ENCODE measurements at places on chromosomes 4 and X. TPM values are rescaled to one million over a fixed set of nuclear protein-coding genes. Genes with fewer than 3 reads are reported as not detected.

The TBC1D9 gene
- 29.6 TPM for total RNA-seq

The PNMA3 gene
- total RNA-seq, result 0.44 TPM

DNA sequence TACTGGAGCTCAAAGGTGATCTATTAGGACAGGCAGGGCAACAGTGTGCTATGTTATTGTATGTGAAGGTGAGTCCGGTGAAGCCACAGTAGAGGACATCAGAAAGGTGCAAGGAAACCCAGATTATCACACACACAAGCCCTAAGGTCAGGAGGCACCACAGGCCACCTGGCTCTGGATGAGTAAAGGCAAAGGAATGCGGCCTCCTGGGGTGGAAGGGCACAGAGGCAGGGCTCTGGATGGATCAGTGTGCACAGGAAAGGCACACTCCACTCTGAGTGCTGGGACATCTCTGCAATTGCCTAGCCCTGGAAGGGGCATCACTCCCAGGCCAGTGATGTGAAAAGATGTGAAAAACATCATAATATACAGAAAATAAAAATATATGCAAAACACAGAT is 683.5 kb downstream of the TRIML1 start:
- DNase-seq, result no peak

The CXXC4 gene
- 0.63 TPM for total RNA-seq

GRCh38 chrX:113833096-113834055 is 750.5 kb upstream of the HTR2C start:
- DNase-seq, result no peak
